ENCODE measurements at places on chromosomes 6 and 20.
A peak's percentile ranks its signal among the peaks of the same experiment; 100 is the strongest.

- DNase-seq: no peak
Measured at GRCh38 chr6:153208706-153209105, 77.6 kb upstream of the RGS17 start.

DNA sequence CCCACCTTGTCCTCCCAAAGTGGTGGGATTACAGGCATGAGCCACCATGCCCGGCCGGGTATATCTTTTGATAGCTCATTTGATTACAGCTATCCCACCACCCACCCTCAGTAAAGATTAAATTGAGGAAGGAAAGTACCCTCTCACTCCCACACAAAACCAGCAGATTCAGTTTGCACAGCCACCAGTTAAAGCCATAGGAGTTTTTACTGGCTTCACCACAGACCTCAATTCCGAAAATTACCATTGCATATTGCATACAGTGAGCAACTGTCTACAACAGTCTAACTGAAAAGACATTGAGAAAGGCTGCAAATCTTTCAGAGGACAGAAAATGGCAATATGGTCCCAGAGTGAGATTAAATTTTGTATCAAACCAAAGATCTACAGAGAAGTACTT is 34.9 kb downstream of the ESF1 start:
- no peak for DNase-seq

DNA sequence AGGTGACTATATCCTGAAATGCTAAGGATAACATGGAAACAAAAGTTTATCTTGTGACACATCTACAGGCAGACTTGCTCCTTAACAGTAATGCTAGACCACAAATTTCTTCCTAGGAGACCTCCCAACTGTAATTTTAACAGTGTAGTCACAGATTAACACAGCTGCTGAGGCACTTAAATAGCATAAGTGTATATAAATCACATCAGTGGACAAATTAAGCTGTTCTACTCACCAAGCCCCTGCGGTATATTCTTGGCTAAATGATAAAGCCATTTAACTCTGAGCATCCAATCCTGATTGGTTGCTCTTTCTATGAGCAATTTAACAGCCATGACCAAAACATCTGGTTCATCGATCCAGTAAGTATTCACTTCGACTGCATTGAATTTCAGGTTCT is 73.3 kb upstream of the LYRM2 start:
- no peak for DNase-seq

GRCh38 chr6:138986578-138986977 is 1.5 kb downstream of the REPS1 start:
- DNase-seq: no peak

DNA sequence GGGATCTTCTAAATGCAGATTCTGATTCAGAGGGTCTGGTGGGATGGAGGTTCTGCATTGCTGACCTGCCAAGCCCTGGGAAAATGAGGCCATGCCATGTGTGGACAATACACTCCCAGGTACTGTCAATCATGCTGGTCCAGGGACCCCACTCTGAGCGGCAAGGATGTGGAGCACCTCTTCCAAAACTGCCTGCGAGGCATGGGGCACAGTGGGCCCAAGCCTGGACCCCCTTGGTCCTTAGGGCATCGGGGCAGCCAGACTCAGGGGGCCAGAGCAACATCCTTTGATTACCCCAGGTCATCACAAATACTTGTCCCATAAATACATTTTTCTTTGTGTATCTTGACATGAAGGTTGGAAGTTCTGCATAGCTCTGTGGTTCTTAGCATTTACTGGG is 76.8 kb upstream of the NXT1 start:
- DNase-seq: no peak

- no peak for DNase-seq
Measured at GRCh38 chr6:18485660-18486435, 98.7 kb downstream of the RNF144B start.

DNA sequence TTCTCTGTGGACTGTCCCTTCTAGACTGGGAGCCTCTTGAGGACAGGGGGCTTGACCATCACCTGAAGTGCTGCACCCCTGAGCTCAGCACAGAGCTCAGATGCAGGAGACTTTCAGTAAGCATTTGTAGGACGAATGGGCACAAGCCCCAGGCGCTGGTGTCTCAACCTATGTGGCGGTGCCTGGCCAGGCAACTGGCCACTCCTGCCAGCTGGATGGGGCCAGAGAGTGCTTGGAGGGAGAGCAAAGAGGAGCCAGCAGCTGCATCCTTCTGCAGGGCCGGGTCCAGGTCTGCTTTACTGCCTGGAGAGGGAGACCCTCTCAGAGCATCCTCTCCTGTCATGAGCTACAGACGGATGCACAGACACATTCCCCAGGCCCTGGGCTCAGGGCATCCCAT is 4.5 kb downstream of the PHACTR3 start:
- no peak for DNase-seq

DNA sequence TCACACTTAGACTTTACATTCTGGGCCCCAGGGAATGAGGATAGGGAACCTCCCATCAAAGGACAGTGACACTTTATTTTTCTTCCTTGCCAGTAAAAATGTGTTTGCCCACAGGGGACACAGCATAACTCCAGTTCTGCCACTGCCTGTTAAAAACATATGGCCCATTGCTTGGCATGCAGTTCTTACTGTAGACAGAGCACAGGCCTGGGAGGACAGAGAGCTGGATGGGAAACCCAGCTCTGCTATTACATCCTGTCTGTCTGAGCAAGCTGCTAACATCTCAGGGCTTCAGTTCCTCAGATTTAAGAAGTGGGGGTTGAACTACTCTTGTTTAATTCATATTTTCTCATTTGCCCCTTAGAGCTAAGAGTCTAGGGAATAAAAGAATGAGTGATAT is 120.2 kb downstream of the AKAP7 start:
- DNase-seq: no peak

DNA sequence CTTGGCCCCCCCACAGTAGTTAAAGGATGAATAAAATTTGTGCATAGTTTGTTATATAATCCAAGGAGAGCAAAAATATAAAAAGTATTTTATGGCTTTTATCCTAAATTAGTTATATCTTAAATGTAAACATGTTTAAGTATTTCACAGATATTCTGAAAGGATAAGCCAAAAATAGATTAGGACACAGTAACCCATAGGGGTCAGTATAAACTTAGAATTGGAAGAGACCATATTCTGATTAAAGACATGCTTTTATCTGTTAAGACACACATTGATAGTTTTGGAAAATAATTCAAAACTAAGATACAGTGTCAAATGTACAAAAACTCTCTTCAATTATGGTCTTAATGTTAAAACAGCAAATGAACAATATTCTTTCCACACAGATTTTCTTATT is 4.5 kb upstream of the SERINC1 start:
- DNase-seq: peak; percentile 4

DNA sequence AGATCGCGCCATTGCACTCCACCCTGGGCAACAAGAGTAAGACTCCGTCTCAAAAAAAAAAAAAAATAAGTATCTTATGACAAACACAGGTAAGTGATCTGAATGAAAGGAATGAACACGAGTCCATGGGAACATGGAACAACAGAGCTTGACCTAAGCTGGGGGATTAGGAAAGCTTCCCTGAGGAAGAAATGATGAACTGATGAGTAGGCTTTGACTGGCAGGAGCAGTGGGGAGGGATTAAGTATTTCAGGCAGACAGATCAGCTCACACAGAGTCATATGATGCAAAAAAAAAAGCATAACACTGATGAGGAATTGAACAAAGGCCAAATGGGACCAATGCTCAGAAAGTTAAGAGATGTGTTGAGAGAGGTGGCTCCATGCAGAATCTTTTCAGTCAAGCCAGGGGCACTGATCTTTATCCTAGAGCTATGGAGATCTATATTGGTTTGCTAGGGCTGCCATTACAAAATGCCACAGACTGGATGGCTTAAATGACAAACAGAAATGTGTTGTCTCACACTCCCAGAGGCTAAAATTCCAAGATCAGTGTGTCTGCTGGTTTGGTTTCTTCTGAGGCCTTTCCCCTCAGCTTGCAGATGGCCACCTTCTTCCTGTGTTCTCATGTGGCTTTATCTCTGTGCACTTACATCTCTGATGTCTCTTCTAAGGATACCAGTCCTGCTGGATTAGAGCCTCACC is 85.6 kb downstream of the ANKRD6 start:
- no peak for DNase-seq

- no peak for DNase-seq
Measured at GRCh38 chr20:5596401-5597193, 153.6 kb upstream of the SHLD1 start.

GRCh38 chr6:168625602-168626001 is 184.6 kb downstream of the SMOC2 start:
- no peak for DNase-seq

- no peak for DNase-seq
Measured at GRCh38 chr20:15287329-15287728, 949.9 kb upstream of the FLRT3 start.

GRCh38 chr6:123888771-123889513 is 85.3 kb downstream of the NKAIN2 start:
- peak; percentile 42 for DNase-seq

GRCh38 chr6:21898107-21898796 is 304.7 kb downstream of the SOX4 start:
- DNase-seq: no peak

DNA sequence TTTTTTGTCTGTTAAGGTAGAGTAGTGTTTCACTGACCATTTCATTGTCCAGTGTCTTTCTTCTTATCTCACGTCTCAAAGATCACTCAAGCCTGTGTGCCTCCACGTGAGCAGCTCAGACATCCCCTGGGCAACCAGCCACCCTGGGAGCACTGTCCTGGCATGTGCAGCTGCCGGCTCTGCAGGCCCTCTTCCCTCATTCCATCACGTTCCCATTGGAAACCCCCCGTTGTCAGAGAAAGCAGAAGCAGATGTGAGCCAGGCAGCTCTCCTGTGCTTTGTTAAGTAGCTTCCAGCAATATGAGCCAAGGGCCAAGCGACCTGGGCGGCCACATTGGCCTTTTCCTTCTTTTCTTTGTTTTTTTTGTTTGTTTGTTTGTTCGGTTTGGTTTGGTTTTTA is 233.2 kb upstream of the SYNDIG1 start:
- no peak for DNase-seq

DNA sequence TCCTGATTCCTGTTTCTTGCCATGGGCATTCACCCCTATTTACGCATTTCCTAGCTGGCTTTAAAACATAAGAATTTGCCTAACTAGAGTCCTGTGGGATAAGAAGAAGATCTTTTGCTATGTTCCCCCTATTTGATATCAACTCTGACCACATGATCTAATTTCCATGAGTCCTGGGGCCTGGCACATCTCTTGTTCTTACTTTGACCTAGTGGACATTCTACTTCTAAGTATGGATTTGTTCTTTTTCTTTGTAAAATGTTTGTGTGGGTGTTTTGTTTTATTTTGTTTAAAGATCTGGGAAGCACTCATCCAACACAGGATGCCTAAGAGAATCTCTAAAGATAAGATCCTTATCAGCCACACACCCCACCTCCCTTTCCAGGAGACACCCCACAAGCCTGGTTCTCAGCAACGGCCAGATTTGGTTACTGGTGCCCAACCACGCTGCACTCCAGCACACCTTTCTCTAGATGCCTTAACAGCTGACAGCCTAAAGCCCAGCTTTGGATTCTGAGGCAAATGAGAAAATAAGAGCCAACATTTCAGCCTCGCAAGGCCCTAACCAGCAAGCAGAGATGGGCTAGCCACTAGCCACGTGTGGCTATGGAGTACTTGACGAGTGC is 74.7 kb downstream of the SLC23A2 start:
- no peak for DNase-seq

DNA sequence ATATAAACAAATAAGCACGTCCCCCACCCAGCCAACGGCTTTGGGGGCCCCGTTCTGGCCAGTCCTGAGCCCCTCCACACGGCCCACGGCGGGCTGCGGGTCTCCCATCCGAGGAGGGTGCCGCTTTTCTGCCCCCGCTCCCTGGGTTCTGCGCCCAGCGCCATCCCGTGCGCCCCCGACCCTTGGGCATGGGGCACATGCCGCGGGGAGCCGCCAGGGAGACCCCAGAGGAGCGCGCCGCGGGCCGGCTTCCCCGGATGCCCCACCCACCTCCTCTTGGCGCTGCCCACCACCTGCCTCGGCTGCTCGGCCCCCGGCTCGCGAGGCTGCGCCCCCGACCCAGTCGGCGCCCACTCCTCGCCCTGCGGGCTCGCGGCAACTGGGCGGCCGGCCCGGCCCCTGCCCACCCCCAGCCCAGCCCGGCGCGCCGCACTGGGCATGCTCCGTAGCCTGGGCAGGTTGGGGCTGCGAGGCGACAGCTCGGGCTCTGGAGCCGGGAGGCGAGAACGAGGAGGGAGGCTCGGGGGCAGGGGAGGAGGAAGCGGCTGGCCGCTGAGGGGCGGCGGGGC is 570 bp upstream of the PLCB4 start:
- peak; percentile 28 for DNase-seq

DNA sequence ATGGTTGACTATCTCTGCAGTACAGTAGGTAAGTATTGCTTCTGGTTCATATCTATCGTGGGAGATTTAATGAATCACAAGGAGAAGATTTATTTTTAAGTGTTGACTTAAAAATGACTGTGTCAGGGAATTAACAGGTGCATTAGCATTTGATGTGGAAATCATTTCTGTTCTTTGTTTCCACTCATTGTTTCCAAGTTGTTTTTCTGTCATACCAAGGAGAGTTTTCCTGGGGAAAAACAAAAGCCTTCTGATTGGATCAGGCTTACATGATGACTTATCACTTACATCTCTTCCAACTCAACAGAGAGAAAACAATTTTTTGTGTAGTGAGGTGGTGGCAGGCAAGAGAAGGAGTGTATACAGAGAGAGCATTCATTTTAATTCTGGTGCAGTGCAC is 686.4 kb downstream of the HTR1B start:
- DNase-seq: no peak
